ENCODE measurements at places on chromosomes 2 and 18. TPM values are rescaled to one million over a fixed set of nuclear protein-coding genes. Genes with fewer than 3 reads are reported as not detected.

DNA sequence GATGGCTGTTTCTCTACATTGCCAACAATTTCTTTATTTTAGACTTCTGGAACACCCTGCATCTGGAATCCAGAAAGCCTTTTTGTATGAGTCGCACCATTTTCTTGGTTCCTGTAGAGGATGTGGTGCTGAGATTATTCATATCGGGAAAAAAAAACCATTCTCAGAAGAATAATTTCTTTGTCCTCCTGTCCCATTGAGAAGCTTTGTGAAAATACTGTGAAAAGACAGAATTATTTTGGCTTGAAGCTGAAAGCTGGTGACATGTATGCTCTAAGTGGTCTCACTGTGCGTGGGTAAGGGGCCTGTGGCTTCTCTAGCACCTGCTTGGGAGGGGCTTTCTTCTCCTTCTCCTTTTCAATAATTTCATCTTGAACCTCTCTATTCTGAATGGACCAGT lies 138.4 kb downstream of the FAM210A start:
- H3K4me1 ChIP-seq, result peaks cover 69% of the 10 kb centered on the region
- H3K36me3 ChIP-seq, result peaks cover 8% of the 10 kb centered on the region
- H3K4me3 ChIP-seq, result no peak overlapping the region
- no peaks in the 10 kb centered on the region for H3K27me3 ChIP-seq
- H3K27ac ChIP-seq, result peak overlapping the region; percentile 82

GRCh38 chr2:71004857-71005256 lies 10.2 kb upstream of the TEX261 start:
- H3K27me3 ChIP-seq, result peaks cover 2% of the 10 kb centered on the region
- H3K27ac ChIP-seq, result no peak overlapping the region
- no peak overlapping the region for H3K4me3 ChIP-seq
- DNase-seq, result no peak

- H3K4me3 ChIP-seq, result no peak overlapping the region
- no peak for DNase-seq
- H3K27me3 ChIP-seq, result no peaks in the 10 kb centered on the region
- no peak overlapping the region for H3K27ac ChIP-seq
Measured at GRCh38 chr2:138042311-138042710, 78.0 kb downstream of the HNMT start.

DNA sequence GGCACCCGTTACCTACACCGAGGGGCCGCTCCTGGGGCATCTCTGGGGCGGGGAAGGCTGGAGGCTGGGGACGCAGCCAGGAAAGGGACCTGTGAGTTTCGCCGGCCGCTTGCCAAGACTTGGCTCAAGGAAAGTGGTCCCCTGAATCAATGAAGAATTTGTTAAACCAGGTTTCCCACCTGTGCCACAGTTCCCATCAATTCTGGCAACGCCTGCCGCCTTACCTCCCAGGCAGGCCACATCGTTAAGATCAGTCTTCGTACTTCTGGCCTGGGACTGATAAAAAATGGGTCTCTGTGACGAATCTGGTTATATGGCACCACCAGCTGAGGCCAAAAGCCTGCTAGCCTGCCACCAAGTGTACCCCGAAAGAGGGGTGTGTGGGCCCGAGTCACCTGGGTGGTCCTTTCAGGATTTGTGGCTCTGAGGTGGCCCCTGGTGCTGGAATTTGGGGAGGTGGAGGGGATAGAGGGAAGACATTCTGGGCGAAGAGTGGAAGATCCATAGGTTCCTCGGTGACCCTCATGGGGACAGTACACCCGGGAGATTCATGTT lies 789 bp upstream of the TGFA start:
- no peak overlapping the region for H3K27ac ChIP-seq
- H3K4me1 ChIP-seq, result peaks cover 21% of the 10 kb centered on the region
- H3K36me3 ChIP-seq, result no peaks in the 10 kb centered on the region
- peak overlapping the region; percentile 64 for H3K4me3 ChIP-seq
- H3K27me3 ChIP-seq, result peaks cover 68% of the 10 kb centered on the region

- H3K4me1 ChIP-seq, result no peaks in the 10 kb centered on the region
- H3K36me3 ChIP-seq, result no peaks in the 10 kb centered on the region
- DNase-seq, result no peak
- no peaks in the 10 kb centered on the region for H3K27me3 ChIP-seq
Measured at GRCh38 chr2:137056704-137057103, 291.4 kb downstream of the THSD7B start.

- H3K36me3 ChIP-seq, result no peaks in the 10 kb centered on the region
- H3K4me3 ChIP-seq, result no peak overlapping the region
- H3K27ac ChIP-seq, result no peak overlapping the region
- H3K27me3 ChIP-seq, result no peaks in the 10 kb centered on the region
Measured at GRCh38 chr18:12470382-12471075, 62.8 kb downstream of the PRELID3A start.

DNA sequence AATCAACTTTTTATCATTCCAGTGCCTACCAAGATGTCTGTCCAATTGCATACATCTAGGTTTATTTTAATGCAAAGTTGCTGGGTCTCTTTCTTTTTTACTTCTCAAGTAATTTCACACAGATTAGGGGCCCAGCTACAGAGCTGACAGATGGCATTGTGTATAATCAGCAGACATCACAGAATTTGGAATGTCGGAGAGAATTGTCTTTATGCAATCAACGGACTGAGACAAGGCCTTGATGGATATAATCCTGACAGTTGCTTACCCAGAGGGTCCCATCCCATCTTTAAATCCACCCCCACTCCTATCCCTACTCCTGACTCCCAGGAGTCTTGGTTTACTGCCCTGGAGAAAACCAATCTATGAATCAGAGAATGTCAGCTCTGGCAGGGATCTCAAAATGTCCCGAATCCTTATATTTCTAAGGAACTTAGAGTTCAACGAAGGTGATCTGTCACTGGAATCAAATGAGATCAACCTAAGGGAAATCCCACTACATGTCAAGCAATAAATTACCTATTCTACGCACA lies 142.0 kb downstream of the LRATD1 start:
- H3K4me1 ChIP-seq, result no peaks in the 10 kb centered on the region
- no peak overlapping the region for H3K4me3 ChIP-seq
- DNase-seq, result no peak
- no peak overlapping the region for H3K27ac ChIP-seq
- no peaks in the 10 kb centered on the region for H3K27me3 ChIP-seq

GRCh38 chr2:134900151-134900550 lies 18.5 kb upstream of the CCNT2 start:
- no peak overlapping the region for H3K4me3 ChIP-seq
- no peaks in the 10 kb centered on the region for H3K36me3 ChIP-seq
- H3K27me3 ChIP-seq, result peaks cover 12% of the 10 kb centered on the region
- DNase-seq, result no peak
- no peak overlapping the region for H3K27ac ChIP-seq

GRCh38 chr18:66013969-66014368 lies 263.2 kb downstream of the CDH7 start:
- H3K36me3 ChIP-seq, result no peaks in the 10 kb centered on the region
- H3K4me1 ChIP-seq, result no peaks in the 10 kb centered on the region
- H3K27ac ChIP-seq, result no peak overlapping the region
- no peaks in the 10 kb centered on the region for H3K27me3 ChIP-seq

Gene IGFBP2
- 1.2 TPM for total RNA-seq

Gene RAD51AP2
- not detected for total RNA-seq

Gene C2orf66
- total RNA-seq, result 0.33 TPM

Gene IL1F10
- not detected for total RNA-seq

Gene C1QL2
- total RNA-seq, result not detected

Gene GIGYF2
- 59.9 TPM for total RNA-seq
